ENCODE measurements at places on chromosomes 7 and 10.
A peak's percentile ranks its signal among the peaks of the same experiment; 100 is the strongest.

GRCh38 chr7:77415476-77415822 lies 700 bp downstream of the GSAP start:
- peak; percentile 28 for DNase-seq

DNA sequence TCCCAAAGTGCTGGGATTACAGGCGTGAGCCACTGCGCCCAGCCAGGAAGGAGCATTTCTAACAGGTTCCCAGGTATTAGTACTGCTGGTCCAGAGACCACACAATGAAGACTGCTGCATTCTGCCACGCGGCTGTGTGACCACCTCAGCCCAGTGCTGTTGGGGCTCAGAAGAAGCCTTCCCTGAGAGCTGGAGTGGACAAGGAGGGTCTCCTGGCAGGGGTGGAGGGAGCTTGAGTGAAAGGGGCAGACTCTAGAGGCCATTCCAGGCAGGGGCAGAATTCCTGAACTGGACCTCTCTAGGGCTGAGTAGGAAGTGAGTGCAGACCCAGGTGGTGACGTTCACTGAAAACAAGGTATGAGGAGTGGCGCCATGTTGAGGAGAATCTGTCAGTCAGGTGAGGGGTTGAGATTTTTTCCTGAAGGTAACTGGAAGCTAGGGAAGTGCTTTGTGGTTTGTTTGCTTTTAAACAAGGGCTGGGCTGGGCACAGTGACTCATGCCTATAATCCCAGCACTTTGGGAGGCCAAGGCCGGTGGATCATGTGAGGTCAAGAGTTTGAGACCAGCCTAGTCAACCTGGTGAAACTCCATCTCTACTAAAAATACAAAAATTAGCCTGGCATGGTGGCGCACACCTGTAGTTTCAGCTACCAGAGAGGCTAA lies 67.6 kb downstream of the TACC2 start:
- DNase-seq, result peak; percentile 39

DNA sequence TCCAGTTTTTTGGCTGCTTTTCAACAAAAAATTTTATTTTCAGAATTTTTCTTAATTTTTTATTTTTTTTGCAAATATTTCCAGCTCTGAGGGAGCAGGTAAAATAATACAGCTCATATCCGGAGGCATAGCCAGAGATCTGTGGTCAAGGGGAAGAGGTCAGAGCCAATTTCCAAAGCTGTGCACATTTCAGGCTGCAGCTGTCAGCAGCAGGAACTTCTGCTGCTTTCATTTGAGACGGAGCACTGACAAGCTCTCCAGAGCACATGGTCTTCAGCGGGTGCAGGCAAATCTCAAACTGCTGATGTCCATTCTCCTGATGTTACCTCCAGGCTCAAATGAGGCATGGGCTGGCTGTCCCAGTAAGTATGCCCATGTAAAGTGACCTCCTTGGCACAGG lies 31.1 kb downstream of the SLC26A4 start:
- DNase-seq, result no peak

DNA sequence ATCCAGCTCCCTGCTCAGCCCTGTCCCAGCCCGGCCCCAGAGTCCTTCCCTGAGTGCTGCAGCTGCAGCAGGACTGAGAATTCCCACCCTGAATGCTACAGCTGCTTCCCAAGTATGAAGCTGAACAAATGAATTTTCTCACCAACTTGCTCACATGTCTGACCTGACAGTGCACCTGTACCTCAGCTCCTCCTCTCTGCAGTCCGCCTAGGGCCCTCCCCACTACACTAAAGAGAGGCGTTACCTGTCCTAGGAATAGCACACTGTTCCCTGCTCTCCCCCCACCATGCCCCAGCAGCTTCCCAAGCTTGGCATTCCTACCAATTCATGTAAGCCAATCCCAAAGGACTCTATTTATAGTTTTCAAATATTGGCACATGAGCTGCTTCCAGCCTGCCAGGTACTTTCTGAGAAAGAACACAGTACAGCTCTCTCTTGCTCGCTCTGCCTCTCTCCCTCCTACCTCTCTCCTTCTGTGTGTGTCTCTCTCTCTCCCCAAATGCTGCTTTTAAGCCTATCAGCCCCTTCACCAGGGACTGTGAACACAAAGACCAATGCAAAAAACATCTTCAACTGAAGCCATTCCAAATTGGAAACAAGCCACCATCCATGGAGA lies 400.1 kb downstream of the TNS3 start:
- no peak for DNase-seq

GRCh38 chr7:123244768-123245167 lies 45.0 kb upstream of the SLC13A1 start:
- DNase-seq, result no peak

DNA sequence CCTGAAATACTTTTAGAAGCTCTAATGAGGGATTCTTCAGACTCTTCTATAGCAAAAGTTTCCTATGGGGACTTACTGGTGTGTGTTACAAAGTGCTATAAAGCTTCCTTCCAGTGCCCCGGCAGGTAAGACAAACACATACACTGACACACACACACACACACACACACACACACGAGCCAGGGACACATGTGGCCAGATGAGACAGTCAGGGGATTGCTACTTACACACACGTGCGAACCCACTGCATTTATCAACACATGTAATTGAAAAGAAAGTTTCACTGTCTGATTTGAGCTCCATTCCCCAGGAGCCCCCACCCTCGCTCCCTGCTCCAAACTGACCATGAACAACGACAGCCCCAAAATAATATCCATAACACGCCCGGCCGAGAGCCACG lies 119.8 kb downstream of the PRPF18 start:
- no peak for DNase-seq

- no peak for DNase-seq
These were observed 54.5 kb upstream of the FZD8 start for GRCh38 chr10:35696392-35697287.

GRCh38 chr7:48244864-48245271 lies 73.6 kb downstream of the ABCA13 start:
- no peak for DNase-seq

- peak; percentile 84 for DNase-seq
These were observed 73.4 kb upstream of the KCNMA1 start for GRCh38 chr10:77710759-77711682.

DNA sequence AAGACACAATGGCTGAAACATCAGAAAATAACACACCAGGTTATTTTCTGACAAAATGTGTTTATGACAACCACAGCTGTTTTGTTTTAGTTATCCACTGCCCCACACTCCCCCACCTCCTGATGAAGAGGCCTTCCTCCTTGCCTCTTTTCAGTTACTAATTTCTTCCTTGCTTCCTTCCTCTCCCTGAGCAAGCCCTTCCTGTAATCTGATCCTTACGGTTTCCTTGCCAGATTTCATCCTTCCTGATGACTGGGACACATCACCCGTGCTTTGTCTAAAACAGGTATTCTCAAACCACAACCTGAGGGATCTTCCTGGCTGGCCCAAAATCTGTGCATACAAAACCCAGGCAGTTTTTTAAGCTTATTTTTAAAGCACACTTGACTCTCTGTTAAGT lies 39.4 kb downstream of the CHST15 start:
- DNase-seq, result no peak
